ENCODE measurements at places on chromosomes 3 and 15.

DNA sequence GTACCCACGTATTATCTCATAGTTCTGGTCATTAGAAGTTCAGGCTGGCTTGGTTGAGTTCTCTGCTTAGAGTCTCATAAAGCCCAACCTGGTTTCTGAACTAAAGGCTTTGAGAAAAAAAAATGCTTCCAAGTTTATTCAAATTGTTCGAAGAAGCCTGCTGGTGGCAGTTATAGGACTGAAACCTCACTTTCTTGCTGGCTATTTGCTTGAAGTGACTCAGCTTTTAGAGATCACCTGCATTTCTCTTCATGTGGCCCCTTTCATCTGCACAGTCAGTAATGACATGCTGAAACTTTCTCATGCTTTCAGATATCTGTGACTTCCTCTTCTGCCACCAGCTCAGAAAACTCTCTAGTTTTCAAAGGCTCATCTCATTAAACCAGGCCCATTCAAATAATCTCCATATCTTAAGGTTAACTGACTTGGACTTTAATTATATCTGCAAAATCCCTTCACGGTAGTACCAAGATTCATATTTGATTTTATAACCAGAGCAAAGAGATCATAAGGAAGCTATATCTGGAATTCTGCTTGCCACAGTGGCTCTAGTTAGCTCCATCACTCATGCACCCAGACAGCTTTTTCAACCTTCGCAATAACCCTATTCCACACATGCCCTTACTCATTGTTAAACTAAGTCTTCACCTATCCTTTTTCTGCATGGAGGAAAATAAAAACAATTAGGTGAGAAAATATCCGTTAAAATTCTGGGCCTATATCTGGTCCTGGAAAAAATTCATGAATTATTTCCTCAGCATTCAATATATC, 433.8 kb upstream of the CBLB start:
- no peak for DNase-seq
- peaks cover 8% of the 10 kb centered on the region for H3K4me1 ChIP-seq
- H3K36me3 ChIP-seq = no peaks in the 10 kb centered on the region
- no peaks in the 10 kb centered on the region for H3K27me3 ChIP-seq
- H3K4me3 ChIP-seq = no peak overlapping the region
- no peak overlapping the region for H3K27ac ChIP-seq

DNA sequence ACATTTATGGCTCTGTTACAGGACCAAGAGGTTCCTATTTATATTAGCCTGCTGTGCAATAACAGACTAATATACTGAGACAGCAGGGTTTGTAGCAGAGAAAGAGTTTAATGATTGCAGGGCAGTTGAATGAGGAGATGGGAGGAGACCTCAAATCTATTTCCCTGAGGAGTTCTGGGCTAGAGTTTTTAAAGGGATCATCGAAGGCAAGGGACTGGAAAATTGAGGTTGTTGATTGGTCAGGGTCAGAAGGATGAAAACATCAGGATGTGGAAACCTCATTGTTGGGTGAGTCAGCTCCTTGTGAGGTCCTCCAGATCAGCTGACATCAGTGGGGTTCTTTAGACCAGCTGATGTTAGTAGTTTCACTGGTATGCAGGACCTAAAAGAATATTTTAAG, 60.6 kb upstream of the GOLGA8B start:
- no peaks in the 10 kb centered on the region for H3K4me1 ChIP-seq
- H3K27ac ChIP-seq = no peak overlapping the region
- no peak overlapping the region for H3K4me3 ChIP-seq
- no peak for DNase-seq

DNA sequence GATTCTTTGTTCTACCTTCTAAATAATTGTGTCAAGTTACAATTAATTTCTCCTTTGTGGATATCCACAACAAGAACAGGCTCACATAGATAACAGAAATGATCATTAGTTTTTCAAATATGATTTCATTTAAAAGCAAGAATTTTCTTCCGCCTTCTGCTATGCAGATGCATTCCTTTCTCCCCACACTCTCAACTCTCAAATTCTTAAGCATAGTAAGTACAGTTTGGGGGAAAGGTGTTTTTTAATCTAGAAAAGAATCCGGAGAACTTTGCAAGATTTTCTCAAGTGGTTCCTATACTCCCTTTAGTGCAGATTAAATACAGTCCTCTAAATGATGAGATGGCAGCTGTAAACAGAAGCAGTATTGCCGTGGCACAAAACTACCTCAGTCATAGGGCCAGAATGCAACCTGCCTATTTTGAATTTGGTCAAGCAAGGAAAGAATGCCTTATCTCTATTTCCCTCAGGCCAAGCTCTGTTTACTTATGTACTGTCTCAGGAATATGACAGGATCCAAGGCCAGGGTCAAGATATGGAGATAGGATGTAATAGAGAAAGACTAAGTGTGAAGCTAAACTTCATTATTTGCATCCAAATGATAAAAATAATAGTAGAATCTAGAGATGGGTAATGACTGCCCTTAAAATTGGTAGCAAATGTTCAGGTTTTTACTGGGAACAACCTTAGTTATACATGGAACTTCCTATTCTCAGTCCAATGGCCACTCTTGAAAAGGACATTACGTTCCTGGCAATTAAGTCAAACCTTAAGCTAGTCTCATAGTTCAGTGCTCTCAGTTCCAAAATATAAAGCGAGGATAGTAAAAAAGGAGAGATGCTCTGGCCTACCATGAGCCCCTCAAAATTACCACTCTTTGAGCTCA, 77.3 kb upstream of the PHLDB2 start:
- H3K36me3 ChIP-seq = no peaks in the 10 kb centered on the region
- peaks cover 37% of the 10 kb centered on the region for H3K4me1 ChIP-seq
- H3K4me3 ChIP-seq = peak overlapping the region; percentile 46
- H3K27me3 ChIP-seq = no peaks in the 10 kb centered on the region
- H3K27ac ChIP-seq = peak overlapping the region; percentile 74

GRCh38 chr3:43796041-43796596, 105.4 kb downstream of the ABHD5 start:
- H3K36me3 ChIP-seq = no peaks in the 10 kb centered on the region
- no peaks in the 10 kb centered on the region for H3K4me1 ChIP-seq
- H3K27ac ChIP-seq = no peak overlapping the region

DNA sequence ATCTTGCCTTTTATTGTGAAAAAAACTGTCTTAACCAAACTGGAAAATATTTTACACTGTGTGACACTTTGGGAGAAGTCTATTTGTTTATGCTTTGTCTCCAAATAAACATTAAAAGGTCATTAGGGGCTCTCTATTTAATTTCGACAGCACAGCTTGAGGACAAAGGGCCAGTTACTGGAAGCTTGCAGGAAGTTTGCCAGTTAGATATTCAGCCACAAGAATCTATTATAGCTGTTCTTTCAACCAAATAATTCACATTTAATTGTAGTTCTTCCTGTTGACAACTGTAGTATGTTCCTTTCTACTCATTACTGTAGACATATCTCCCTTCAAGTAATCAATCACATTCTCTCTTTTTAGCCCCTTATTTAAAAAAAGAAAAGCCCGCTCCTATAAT, 6.1 kb downstream of the CP start:
- no peaks in the 10 kb centered on the region for H3K36me3 ChIP-seq
- H3K27ac ChIP-seq = no peak overlapping the region
- DNase-seq = no peak
- H3K27me3 ChIP-seq = no peaks in the 10 kb centered on the region
- peaks cover 7% of the 10 kb centered on the region for H3K4me1 ChIP-seq

DNA sequence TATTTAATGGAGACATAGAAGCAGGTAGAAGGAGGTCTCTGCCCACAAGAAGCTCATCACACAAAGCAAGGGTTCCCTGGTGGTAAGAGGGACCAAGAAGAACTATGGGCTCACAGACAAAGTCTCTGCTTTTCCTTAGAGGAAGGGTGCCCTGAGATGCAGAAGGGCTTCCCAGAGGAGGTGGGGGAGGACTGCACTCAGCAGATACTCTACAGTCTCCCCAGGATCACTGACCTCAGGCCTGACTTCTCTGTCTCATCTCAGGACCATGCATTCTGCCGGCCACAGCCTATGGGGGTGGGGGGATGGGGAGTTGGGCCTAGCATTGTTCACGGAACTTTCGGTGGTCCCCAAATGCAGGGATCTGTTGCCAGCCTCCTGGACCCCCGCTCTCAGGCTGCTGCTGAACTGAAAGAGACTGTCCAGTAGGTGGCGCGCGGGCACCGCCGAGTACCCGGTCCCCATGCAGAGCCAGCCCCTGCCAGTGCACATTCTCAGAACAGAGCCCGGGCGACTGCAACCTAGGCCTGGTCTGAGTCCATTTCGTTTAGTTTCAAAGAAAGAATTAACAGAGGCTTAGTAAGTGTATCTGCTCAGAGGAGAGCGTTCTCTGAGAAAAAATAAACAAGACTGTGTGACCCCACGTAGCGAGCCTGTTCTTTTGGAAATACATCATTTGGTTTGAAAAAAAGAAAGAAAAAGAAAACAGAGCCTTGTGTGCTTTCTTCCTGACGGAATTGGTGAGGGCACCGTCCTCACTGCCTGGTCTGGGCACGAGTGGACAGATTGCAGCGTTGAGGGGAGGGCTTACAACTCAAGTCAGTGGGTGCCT, 74.1 kb downstream of the LRTM1 start:
- H3K27ac ChIP-seq = no peak overlapping the region
- H3K27me3 ChIP-seq = no peaks in the 10 kb centered on the region
- H3K4me1 ChIP-seq = no peaks in the 10 kb centered on the region
- H3K36me3 ChIP-seq = no peaks in the 10 kb centered on the region

GRCh38 chr3:101591071-101591470, 17.1 kb downstream of the PCNP start:
- no peaks in the 10 kb centered on the region for H3K27me3 ChIP-seq
- peaks cover 24% of the 10 kb centered on the region for H3K36me3 ChIP-seq
- no peak overlapping the region for H3K4me3 ChIP-seq
- no peak overlapping the region for H3K27ac ChIP-seq
- H3K4me1 ChIP-seq = no peaks in the 10 kb centered on the region

DNA sequence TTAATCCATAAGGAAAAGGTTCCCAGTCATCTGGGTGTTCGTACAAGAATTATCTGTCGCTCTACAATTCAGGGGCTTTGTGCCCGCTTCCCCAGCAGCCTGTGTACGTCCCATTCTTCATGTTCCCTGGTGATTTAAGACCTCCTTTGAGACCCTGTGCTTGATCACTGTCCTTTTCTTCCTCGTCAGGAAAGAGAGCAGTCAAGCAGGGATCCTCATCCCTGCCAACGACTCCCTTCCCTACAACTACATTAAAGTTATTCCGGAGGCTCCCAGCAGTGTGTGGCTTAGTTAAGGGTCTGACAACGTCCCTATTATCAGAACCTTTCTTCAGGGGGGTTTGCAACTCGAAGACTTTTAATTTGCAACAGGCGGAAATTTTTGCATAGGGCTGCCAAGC, 175.7 kb downstream of the FOXP1 start:
- no peak overlapping the region for H3K4me3 ChIP-seq
- no peak overlapping the region for H3K27ac ChIP-seq
- H3K27me3 ChIP-seq = no peaks in the 10 kb centered on the region
- H3K36me3 ChIP-seq = no peaks in the 10 kb centered on the region
- DNase-seq = no peak
- H3K4me1 ChIP-seq = no peaks in the 10 kb centered on the region

DNA sequence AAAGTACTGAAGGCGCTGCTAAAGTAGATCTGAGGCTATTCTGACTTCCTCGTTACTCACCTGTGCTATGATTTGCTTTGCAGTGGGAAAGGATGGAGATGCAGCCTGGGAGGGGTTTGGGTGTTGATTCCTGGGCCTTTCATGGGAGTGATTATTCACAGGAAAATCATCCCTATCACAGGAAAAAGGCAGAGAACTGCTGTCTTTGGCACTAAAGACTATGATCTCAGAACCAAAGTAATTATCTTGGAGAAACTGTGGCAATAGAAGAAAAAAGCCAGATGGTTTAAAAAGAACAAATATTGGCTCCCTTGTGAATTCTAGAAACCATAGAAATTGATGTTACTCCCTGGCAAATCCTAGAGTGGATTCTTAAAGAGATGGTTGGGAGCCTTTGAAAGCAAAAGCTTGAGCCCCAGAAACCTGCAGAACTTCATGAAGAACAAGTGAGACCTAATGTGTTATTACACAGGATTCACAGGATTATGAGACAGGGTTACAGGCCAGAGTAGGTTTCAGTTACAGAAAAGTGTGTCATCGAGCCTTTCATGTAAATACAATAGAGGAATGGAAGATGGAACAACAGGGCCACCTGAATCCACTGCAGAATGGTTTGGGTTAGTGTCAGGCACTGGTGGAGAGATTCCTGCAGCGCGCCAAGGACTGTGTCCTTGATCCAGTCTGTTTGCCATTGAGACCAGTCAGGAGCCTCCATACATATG, 85.7 kb downstream of the OXNAD1 start:
- no peak overlapping the region for H3K27ac ChIP-seq
- no peak overlapping the region for H3K4me3 ChIP-seq
- no peak for DNase-seq
- H3K27me3 ChIP-seq = no peaks in the 10 kb centered on the region

DNA sequence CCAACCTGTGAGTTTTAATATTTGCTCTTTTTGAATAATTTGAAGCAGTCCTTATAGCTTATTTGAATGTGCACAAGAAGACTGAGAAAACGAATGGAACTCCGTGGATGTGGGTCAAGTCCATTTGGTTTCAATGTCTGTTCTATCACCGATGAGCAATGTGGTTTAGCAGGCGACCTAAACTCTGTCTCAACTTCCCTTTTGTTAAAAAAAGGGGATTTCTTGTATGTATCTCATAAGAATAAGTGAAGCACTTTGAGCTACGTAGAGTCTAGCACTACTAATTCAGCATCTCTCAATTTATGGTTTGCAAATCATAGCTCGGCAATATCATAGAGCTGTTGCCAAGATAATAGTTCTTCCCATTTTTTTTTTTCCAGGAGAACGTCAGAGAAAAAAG, 4.6 kb upstream of the SKIL start:
- no peaks in the 10 kb centered on the region for H3K27me3 ChIP-seq
- no peak overlapping the region for H3K27ac ChIP-seq
- H3K4me3 ChIP-seq = no peak overlapping the region
- DNase-seq = no peak
- H3K36me3 ChIP-seq = no peaks in the 10 kb centered on the region
- peaks cover 8% of the 10 kb centered on the region for H3K4me1 ChIP-seq

DNA sequence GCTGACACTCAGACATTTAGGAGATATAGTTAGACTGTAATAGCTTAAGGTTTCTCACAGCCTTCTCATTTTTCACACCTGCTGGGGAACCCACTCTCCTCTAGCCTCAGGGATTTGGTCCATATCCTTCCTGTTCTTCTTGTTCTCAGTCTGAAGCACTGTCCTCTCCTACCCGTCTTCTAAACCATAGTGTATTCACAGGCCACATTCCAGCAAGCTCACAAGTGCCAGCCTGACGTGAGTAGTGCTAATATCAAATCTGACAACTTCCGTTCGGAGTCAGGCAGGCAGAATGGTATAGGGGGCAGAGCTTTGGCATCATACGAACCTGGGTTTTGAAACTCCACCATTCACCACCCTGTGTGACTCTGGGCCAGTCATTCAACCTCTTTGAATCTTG, 6.9 kb upstream of the CA12 start:
- H3K4me1 ChIP-seq = no peaks in the 10 kb centered on the region
- H3K36me3 ChIP-seq = no peaks in the 10 kb centered on the region
- H3K27ac ChIP-seq = no peak overlapping the region
- no peak overlapping the region for H3K4me3 ChIP-seq
- no peaks in the 10 kb centered on the region for H3K27me3 ChIP-seq
